ENCODE measurements at places on chromosomes 16 and 17. TPM values are rescaled to one million over a fixed set of nuclear protein-coding genes. Genes with fewer than 3 reads are reported as not detected.

- no peak for DNase-seq
Measured at GRCh38 chr17:77443748-77444260, 303.0 kb downstream of the SEC14L1 start.

DNA sequence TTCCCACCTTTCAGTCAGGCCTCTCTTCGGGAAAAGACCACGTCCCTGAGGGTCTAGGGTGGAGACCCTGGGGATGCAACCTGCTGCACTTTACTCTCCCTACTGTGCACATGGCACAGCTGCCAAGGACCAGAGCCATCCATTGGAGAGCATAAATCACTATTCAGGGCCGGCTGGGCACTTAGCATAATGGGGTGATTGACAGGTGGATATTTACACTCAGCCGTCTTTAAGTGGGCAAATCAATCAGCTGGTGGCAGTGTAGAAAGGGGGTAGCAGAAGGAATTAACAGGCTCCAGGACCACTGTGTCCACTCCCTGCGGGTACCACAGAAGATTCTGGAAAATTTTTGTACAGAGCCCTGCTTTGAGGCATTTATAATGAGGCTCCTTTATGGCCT lies 87.3 kb upstream of the IRX6 start:
- DNase-seq = no peak

GRCh38 chr16:86138121-86139085 lies 239.4 kb downstream of the IRF8 start:
- DNase-seq = no peak

- no peak for DNase-seq
Measured at GRCh38 chr16:50299508-50300105, 33.3 kb downstream of the ADCY7 start.

DNA sequence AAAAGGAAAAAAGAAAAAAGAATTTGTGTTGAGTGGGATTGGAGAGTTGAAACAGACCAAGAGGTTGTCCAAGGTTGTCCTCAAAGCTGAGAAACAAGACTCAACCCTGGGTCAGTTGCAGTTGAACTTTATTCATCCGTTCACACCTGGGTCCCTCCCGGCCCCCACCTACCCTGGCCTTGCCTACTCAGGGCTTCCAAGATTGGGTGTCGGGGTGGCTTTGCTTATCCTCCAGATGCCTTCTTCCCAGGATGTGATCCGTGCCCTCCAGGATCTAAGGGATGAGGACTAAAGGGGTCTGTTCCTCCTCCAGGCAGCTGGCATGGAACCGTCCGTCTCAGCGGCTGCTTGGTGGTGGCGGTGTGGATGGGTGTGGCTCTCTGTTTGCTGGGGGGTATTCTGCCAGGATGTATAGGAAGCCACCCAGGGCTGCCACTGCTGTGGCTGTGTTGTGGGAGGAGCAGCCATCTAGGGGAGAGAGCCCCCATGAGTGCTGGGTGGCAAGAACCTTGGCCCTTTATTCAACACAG lies 10.3 kb upstream of the NAGPA start:
- no peak for DNase-seq

GRCh38 chr17:65800655-65801054 lies 239.2 kb upstream of the AXIN2 start:
- no peak for DNase-seq

DNA sequence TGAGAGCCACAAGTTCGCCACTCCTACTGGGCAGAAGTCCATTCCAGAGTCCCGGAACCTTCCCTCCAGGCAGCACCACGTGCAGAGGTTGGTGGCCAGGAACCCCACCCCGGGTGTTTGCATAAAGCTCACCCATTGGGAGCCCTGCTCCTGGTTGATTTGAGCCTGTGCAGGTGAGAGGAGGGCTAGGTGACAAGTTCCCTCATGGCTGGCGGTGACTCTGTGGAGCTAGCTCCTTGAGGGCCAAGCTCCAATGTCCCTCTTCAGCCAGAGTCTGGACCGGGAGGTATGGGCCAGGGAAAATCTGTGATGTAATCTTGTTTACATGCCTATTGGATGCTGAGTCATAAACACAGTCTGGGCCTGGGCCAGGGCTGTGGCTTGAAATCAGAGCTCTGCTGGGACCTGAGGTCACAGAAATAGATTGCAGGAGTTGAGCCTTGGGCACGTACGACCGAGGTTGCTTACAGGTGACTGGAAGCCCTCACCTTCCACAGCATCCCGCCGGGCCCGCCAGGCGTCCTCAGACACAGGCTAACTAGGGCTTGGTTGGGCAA lies 118.9 kb downstream of the AATF start:
- no peak for DNase-seq

- no peak for DNase-seq
Measured at GRCh38 chr16:85134076-85134788, 22.0 kb upstream of the CIBAR2 start.

Gene RPRML
- not detected for total RNA-seq

DNA sequence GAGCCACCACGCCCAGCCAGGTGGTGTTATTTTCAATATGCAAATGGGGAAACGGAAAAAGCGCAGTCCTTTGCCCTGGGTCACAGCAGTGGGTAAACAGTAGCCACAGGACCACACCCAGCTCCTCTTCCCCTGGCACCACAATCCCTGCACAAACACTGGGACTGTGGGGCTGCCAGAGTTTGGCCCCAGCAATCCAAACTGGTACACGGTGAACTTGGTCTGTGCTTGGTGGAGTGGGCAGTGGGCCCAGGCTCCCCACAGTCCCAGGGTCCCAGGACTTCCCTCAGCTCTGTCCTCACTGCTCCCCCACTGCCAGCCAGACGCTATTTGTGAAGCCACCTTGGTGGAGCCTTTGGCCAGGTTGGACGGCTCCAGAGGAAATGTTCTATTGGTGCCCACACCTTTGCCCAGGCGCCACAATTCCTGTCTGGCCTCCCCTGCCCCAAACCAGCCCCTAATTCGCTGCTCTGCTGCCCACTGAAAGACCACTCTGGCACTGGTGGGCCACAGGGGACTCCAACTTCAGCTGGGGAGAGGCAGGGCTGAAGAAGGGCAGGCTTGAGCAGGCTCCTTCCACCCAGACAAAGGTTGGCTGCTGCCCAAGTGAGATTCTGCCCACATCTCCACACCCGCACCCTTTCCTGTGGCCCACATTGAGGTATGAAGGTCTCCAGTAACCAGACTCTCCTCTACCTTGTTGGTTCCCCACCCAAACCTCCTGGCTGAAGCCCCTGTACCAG lies 2.1 kb downstream of the CHAD start:
- no peak for DNase-seq

GRCh38 chr17:45852535-45853297 lies 8.0 kb downstream of the SPPL2C start:
- DNase-seq = no peak

Gene EVPL
- not detected for total RNA-seq

GRCh38 chr16:59697761-59698160 lies 963.6 kb upstream of the GOT2 start:
- DNase-seq = no peak

- DNase-seq = no peak
Measured at GRCh38 chr17:29642171-29642611, 19.5 kb upstream of the CORO6 start.

DNA sequence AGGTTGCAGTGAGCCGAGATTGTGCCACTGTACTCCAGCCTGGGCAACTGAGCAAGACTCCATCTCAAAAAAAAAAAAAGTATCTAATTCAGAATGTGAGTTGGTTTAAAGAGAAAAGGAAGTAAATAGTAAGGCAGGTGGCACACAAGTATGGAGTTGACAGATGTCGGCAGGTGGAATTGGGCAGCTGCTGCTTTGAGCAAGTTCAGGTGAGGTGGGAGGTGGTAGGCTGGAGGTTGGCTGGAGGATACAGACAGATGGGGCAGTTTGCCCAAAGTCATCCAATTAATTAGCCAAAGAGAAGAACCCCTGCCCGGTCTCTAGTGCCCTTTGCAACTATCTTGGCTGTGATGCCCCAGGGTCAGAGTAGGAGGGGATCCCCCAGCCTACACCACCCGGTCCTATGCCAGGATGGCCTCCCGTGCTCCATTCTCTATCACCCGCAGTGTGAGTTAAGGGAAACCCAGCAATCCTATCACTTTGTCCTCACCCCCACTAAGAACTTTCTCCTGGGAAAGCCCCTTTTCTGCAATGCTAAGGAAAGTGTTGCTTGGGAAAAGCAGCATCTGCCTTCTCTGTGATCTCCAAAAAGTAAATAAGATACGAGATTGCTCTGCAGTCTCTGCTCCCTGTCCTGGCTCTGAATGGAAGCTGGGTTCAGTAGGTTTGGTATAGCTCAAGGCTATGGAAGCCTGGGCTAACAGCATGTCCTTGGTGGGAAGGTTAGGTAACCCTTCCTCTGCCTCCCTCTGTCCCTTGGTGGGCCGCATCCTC lies 32.2 kb downstream of the SLC12A3 start:
- DNase-seq = no peak

Gene CDH15
- total RNA-seq = not detected

DNA sequence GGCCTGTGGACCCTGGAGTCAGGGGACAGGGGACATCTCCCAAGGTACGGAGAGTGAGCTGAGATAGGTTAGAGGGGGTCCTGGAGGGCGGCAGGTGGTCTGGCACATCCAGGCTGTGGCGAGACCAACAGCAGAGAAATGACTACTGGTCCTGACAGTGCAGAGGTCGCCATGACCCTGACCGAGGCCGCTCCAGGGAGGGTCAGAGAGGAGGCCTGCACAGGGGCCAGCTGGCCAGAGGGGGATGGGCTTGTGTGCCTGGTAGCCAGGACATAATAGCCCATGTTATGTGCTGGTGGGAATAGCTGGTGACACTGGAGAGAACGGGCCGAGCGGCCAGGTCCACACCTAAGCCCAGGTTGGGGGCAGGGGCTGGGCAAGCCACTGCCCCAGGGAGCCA lies 40.6 kb upstream of the ZC3H18 start:
- DNase-seq = no peak

DNA sequence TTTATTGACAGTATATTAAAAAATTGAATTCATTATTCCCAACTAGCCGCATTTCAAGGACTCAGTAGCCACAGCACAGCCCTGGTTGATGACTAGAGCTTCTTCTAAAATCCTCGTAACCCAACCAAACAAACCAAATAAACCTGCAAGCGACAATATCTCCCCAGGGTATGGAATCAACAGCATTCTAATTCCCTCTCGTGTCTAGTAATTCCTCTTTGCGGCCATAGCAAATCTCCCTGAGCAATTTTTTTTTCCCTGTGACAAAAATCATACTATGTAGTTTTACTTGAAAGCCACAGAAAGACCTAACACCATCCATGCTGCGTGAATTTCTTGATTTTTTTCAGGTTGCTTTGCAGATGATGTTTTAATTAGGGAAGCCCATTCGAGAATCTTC lies 143.4 kb upstream of the MYOCD start:
- no peak for DNase-seq

Gene FLYWCH2
- total RNA-seq = 21.6 TPM

DNA sequence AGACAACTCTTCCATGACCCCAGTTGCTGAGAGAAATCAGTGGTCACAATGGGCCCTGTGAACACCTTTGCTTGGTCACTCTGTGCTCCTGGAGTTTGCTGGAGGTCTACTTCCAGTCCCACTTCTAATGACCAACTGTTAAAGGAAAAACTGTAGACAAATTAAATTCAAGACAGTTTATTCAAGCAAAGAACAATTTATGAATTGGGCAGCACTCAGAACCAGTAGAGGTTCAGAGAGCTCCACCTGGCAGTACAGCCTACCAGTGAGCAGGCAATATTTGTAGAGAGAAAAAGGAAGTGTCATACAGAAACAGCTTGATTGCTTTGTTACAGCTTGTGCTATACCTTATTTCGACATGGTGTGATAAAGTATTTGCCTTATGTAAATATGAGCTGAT lies 116.5 kb downstream of the HS3ST3B1 start:
- DNase-seq = no peak

DNA sequence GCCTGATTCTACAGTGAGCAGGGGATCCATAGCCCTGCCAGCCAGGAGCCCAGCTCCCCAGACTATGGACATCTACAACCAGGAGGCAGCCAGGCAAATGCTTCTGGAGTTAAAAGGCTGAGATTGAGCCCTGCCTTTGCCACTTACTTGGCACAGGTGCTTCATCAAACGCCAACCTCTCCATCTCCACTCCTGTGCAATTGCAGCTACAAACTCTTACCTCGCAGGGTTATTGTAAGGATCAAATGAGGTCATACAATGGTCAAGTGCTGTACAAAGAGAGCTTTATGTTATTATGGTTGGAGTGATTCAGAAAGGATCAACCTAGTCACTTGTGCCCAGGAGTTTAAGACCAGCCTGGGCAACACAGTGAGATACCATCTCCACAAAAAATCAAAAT lies 9.8 kb upstream of the MYO18A start:
- no peak for DNase-seq

DNA sequence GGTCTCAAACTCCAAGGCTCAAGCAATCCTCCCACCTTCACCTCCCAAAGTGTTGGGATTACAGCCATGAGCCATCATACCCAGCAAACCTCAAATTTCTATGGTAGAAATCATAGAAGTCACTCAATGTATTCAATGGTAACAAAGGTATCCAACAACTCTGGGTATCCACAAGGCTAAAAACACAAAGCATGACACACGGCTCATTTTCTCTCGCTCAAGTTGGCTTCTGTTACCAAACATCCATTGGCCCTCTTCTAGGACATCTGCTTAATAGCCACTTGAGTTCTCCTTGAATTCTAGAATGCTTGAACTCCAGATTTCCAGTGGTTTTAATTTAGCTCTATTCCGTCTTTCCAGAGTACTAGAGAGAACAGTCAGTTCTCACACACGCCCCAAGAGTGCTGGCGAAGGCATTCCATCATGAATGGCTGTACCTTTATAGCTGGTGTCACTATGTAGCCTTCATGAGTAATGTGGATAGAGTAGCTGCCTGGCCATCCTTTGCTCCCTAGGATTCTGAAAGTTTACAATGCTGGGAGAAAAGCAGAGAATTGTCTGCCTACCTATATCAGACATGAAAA lies 42.6 kb downstream of the SPAG9 start:
- no peak for DNase-seq

DNA sequence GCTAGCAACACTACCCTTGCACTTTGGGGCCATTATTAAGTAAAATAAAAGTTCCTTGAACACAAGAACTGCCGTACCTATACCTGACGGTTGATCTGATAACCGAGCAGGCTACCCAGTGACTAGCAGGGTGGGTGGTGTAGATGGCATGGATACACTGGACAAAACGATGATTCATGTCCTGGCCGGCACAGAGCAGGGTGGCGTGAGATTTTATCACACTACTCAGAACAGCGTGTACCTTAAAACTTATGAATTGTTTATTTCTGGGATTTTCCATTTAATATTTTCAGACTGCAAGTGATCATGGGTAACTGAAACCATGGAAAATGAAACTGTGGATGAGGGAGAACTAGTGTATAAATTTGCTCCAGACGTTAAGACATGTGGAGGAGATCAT lies 41.0 kb upstream of the MSI2 start:
- no peak for DNase-seq

Gene KIF2B
- total RNA-seq = not detected
